ENCODE measurements at places on chromosomes 4 and X.

GRCh38 chrX:151982222-151982621, 7.7 kb upstream of the GABRE start:
- DNase-seq, result peak; percentile 86

DNA sequence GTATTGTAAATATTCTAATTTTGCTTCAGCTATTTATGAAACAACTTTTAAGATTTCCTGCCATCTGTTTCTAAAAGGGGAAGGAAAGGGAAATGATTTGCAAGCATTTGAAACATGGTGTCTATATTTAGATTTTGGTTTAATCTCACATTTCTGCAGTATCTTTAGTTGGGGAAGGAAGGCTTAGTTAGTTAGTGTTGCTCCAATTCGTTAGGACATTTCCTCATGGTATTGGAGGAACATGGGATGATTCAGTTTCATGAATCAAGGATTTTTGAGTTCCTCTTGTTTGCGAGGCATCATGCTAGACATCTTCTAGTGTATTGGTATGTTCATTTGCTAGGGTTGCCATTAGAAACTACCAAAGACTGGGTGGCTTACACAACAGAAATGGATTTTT, 20.5 kb upstream of the TMEM192 start:
- no peak for DNase-seq

GRCh38 chr4:116020141-116020722, 906.8 kb upstream of the NDST4 start:
- no peak for DNase-seq

- no peak for DNase-seq
These were observed 157.4 kb downstream of the PALLD start for GRCh38 chr4:168654104-168654847.

GRCh38 chr4:29853833-29854232, 866.3 kb upstream of the PCDH7 start:
- no peak for DNase-seq

- DNase-seq, result peak; percentile 55
These were observed 39.5 kb downstream of the NSD2 start for GRCh38 chr4:1910643-1911042.

GRCh38 chrX:40099055-40099958, 1.5 kb upstream of the BCOR start:
- DNase-seq, result peak; percentile 39

GRCh38 chr4:41644288-41644914, 104.1 kb downstream of the PHOX2B start:
- DNase-seq, result peak; percentile 46

GRCh38 chr4:95267081-95267480, 281.7 kb downstream of the UNC5C start:
- DNase-seq, result peak; percentile 67

DNA sequence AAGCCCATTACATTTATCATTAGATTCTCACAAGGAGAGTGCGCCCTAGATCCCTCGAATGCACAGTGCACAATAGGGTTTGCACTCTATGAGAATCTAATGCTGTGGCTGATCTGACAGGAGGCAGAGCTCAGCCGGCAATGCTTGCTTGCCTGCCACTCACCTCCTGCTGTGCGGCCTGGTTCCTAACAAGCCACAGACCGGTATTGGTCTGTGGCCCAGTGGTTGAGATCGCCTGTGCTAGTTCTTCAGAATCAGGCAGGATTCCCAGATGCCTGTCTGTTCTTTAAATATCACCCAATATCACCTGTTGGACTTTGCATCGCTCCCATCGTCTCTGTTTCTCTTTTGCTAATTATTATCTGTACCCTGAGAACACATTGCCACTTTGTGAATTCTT, 14.0 kb downstream of the DSPP start:
- DNase-seq, result no peak

DNA sequence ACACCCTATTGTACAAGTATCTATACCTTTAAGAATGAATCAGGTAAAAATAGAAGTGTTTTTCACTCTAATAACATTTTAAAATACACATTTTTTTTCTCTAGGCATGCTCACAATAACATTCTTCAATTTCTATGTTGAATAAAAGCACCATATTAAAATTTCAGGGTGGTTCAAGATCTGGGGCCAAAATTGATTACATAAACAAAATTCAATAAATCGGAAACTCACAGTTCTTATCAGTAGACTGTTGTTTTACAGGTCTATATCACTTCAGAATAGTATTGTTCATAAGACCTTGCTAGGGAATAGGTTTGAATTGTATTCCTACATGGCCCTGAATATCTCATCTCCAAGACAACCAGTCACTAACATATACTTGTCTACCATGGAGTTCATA, 634.0 kb downstream of the SPOCK3 start:
- no peak for DNase-seq

DNA sequence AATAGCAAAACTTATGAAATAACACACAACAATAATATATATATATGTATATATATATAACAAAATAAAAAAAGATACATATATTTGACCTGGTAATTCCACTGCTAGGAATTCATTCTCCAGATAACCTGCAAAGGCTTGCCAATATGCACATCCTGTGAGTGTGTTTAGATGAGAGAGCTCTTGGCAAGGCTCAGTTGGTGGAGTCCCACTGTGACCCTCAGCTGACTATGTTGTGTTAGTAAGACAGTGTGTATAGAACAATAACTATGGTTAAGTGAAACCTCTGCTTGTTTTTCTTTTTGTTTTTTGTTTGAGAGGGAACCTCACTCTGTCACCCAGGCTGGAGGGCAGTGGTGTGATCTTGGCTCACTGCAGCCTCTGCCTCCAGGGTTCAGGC, 39.5 kb upstream of the RBMX start:
- no peak for DNase-seq

DNA sequence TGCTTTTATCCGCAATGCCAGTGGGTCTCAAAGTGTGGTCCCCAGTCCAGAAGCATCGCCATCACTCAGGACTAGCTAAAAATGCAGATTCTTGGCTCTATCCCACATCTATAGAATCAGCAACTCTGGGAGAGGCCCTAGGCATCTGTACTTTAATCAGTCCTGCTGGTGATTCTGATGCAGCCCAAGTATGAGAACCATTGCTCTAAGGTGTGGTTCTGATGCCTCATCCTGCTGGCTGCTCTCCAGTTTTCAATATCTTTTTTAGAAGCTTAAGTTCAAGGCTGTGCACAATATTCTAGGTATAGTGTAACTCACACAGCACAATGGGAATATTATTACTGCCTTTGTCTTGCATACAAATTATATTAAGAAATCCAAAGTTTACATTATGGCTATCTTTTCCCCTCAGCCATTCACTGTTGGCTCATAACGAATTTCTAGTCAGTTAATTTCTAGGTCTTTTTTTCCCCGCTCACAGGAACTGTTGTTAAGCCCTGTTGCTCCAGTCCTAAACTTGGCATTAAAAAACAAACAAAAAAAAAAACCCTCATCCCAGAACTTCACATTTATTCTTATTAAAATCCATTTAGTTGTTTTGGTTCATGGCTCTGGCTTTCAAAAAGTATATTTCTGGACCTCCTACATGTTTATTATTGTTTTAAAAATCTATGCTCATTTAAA, 109.1 kb downstream of the PHEX start:
- DNase-seq, result no peak

DNA sequence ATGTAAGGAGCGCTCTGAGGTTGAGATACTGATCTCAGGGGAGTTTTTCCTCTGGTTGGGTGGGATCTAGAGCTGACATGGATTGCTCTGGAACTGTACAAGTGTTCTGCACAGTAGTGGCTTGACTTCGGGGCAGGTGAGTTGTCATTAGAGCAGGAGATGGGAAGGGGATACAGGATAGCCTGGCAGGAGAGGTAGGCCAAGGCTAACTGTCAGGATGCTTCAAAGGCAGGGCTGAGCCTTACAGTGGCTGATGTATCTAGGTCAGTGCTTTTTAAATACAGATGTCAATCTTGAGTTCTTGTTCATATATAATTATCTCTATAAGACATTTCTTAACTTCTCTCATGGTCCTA, 43.5 kb upstream of the RELL1 start:
- DNase-seq, result no peak

DNA sequence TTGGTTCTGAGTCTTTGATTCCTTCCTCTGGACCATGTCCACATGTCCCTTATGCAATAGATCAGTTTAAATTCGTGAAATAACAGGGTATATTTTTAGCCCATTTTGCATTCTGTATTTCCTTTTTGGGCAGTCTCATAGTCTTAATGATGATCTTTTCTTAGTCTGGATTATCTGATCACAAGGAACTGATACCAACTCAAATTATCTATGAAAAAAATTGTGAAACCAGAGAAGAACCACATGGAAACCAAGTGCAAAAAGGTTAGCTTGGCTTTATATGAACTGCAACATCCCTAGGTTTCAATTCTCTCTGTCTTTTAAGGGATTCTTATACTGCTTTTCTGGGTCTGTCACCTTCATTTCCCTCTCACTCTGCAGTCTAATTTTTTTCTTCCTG, 608.6 kb upstream of the AADAT start:
- DNase-seq, result no peak

DNA sequence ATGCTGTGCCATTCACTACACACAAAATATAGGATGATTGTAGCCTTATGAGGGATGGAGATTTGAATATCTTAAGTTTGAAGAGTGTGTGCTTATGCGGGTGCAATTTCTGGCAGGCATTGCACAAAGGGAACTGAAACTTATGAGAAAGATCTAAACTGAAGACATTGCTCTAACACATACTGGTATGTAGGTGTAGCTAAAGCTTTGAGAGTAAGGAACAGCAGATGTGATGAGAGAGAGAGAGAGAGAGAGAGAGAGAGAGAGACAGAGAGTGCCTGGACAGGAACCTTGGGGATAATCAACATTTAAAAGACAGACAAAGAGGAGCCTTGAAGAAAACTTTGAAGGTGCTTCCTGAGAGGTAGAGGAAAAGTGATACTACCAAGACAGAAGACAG, 379.7 kb downstream of the SPRY1 start:
- DNase-seq, result no peak

DNA sequence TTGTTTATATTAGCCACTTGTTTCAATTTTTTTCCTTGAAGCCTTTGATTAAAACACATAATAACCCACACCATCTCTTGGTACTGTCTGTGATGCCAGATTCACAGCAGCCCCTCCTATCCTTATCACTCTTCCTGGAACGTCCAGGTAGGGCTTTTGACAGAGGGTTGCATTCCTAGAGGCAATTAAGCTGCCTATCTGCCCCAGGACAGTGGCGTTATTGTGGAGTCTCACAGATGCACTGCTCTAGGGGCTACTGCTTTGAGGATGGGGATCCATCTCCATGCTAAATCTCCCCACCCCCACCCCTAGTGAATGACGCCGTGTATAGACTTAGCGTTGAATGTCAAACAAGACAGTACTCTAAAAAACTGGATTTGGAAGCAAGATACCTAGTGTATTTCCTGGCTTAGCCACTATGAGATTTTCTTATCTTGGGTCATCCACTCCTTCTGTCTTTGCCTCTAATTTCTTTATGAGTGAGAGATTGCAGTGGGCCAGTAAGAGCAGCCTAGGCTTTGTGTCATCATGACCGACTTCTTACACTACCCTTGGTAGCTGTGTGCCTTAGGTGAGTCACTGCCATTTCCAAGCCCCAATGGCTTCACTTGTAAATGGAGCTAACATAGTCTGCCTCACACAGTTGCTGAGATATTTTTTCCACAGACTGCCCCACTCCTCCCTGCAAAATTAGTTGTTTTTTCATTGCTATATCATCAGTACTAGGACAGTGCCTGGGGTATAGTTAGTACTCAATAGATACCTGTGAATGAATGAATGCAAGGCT, 90.9 kb downstream of the EGF start:
- DNase-seq, result no peak

GRCh38 chr4:108119199-108119800, 49.4 kb downstream of the LEF1 start:
- DNase-seq, result no peak

DNA sequence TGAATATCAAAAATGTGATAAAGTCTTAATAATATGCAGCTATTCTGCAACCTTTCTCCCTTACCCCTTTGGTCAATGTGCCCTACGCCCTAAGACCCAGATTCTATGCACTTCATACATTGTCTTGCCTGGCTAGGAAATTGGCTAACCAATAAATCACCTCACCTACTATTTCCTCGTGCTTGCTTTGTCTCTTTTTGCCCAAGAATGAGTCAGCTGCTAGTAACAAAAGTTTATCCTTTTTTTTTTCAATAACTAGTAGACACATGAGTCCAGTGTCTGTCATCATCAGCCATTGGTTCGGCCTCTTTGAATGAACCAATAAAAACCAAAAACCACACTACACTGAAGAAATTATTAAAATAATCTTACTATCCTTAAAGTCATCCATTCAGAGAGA, 387.1 kb downstream of the PPP3CA start:
- no peak for DNase-seq

DNA sequence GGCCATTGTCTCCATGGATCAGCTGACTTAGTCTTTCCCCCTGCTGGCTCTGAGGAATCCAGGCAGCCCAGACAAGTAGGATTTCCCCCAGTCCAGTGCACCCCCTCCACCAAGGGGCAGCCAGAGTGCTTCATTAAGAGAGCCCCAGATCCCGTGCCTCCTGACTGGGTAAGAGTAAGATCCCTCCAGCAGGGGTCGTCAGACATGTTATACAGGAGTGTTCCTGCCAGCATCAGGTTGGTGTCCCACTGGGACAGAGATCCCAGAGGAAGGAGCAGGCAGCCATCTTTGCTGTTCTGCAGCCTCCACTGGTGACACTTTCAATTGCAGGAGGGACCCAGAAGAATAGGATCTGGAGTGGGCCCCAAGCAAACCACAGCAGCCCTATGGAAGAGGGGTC, 29.0 kb upstream of the INPP4B start:
- DNase-seq, result no peak

DNA sequence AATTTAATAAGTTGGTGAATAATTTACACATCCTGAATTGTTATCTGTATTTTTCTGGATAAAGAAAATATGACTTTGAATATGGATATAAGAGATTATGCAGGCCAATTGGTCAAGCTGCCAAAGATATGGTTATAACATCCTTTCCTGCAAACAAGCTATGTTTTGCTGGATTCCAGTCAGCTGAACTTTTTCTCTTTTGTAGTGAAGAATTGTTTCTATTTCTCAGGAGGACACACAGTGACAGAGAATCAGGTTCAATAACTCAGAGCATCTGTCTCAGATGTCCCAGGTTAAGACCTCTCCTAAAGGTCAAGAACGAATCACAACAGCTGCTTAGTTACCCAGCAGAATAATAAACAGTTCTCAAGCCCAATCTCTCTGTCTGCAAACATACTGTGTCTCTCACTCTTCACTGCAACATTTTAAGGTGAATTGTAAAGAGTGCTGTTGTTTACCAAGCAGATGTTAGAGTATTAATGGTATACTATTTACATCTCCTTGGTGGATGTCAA, 189.5 kb upstream of the ANKRD50 start:
- no peak for DNase-seq

DNA sequence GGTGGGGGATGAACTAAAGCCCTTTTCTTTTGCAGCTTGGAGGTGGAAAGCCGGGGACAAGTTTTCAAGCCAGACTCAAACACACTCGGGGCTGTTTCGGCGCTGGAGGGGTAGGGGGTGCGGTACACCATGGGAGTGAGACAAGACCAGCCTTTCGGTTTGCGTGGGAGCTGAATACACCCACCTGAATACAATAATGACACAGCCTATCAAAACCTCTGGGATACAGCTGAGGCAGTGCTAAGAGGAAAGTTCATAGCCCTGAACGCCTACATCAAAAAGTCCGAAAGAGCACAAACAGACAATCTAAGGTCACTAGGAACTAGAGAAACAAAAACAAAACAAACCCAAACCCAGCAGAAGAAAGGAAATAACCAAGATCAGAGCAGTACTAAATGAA, 163.3 kb downstream of the ATRX start:
- no peak for DNase-seq
